DMS153 (cell line): ENCODE measurements at places on chromosomes 2 and 18.

GRCh38 chr2:234427081-234428061 lies 69.5 kb downstream of the ARL4C start:
- no peak for DNase-seq

DNA sequence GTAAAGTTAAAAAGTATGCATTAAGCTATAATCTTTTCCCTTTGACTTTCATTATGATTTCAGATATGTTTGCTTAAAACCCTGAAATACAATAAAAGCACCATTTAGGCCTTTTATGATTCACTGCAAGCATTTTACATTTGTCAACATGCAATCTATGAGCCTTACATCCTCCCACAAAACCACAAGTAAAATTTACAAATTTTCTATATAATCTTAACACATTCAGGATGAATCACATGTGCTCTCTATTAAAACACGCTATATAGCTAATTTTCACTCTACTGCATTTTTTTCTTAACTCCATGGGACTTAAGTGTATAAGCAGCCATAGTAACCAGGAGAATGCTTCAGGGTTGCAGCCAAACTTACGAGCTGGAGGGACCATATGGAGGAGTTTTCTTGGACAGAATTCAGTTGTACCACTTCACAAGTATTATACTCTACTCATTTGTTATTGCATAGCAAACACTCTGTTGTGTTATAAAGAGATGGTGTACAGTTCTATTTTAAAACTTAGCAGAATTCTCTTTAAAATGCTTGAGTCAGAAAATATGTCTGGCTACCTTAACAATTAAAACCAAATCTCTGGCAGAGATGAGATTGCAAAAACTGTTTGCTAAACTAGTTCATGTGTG lies 293.2 kb downstream of the ALK start:
- no peak for DNase-seq

DNA sequence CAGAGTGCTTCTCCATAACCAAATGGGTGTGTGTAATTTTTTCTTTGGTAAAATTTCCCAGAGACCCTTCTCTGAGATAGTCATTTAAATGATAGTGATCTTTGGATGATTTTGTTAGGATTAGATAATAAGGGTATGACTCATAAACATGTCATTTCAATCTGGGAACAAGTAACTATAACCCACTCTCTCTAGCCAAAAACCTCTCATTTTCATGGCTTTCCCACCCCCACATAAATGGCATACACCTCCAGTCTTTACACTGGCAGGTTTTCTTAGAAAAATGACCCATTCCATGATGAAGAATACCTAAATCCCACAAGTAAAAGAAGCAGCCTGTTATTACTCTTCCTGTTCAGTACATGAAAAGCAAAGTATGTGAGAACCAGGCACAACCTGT lies 572.0 kb upstream of the ZEB2 start:
- no peak for DNase-seq

DNA sequence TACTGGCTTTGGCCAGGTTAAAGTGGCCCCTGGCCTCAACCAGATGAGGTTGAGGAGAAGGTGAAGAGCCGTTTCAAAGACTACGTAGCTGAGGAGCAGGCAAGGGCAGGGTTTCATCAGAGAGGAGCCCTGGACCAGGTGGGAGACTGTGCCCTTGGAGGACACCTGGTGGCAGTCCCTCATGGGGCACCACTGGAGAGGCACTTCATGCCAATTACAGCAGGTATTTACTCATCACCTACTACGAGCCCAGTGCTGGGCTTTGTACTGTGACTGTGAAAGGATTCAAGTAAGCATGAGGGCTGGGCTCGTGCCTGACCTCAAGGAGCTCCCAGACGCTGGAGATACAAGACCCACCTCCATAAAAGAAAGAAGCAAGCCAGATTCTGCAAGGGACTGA lies 37.6 kb downstream of the SMAD7 start:
- DNase-seq, result no peak

GRCh38 chr18:27599202-27599829 lies 414.2 kb upstream of the CHST9 start:
- peak; percentile 37 for DNase-seq

DNA sequence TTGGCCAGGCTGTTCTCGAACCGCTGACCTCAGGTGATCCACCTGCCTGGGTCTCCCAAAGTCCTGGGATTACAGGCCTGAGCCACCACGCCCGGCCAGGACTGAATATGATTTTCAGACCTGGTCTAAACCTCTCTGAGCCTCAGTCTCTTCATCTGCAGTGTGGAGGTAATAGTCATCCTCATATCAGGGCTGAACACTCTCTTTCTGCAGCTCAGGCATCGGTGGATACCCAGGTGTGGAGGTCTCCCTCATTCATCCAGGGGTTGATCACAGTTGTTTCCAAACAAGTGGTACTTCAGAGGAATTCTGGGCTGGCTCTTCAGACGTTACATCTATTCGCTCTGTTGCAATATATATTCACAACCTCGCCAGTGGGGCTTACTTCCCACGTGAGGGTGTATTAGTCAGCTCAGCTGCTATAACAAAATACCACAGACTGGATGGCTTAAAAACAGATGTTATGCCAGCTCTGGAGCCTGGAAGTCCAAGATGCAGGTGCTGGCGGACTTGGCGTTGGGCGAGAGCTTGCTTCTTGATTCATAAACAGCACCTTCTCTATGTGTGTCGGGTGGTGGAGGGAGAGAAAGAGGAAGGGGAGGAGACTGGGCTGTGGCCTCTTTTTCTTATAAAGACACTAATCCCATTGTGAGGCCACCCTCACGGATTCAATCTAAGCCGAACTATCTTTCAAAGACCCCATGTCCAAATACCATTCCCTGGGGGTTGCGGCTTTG lies 2.9 kb upstream of the MBP start:
- no peak for DNase-seq

DNA sequence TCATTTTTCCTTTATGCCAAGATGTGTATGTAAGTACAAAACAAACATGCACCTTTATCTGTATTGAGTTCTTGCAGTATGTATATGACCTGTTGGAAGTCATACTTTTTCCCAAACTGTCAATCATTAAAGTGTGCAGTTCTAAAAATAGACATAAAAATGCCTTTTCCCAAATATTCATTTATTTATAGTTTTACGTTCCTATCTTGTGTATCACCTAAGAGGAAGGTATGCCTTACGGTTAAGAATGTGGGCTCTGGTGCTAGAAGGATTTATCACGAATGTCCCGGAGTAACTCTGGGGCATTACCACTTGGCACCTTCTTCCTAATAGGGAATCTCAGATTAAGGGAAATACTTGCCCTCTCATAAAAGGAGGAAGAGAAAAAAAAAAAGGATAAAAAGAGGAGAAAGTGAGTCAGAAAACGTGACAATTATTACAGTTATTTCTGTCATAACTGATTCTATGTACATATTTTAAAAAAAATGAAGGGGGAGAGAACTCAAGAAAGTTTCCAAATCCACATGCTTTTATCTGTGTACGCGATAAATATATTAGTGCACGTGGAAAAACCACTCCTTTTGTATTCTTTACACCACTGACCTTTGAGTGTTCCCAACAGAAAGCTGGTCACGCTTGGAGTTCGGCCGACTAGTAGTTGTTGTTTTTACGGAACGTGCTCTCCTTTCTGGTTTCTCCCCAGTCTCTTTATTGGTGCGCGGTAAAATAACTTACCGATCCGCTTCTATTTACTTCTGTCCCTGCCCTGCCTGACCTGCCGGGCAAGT lies 721 bp downstream of the MCEE start:
- no peak for DNase-seq

GRCh38 chr2:177531706-177532105 lies 139.1 kb downstream of the AGPS start:
- DNase-seq, result no peak

GRCh38 chr2:42116195-42117181 lies 52.7 kb upstream of the EML4 start:
- no peak for DNase-seq

GRCh38 chr2:101974663-101975062 lies 17.1 kb upstream of the IL1R2 start:
- no peak for DNase-seq

GRCh38 chr18:25229081-25229480 lies 122.9 kb downstream of the ZNF521 start:
- DNase-seq, result peak; percentile 41

GRCh38 chr2:128799284-128799552 lies 480.6 kb upstream of the HS6ST1 start:
- DNase-seq, result no peak

DNA sequence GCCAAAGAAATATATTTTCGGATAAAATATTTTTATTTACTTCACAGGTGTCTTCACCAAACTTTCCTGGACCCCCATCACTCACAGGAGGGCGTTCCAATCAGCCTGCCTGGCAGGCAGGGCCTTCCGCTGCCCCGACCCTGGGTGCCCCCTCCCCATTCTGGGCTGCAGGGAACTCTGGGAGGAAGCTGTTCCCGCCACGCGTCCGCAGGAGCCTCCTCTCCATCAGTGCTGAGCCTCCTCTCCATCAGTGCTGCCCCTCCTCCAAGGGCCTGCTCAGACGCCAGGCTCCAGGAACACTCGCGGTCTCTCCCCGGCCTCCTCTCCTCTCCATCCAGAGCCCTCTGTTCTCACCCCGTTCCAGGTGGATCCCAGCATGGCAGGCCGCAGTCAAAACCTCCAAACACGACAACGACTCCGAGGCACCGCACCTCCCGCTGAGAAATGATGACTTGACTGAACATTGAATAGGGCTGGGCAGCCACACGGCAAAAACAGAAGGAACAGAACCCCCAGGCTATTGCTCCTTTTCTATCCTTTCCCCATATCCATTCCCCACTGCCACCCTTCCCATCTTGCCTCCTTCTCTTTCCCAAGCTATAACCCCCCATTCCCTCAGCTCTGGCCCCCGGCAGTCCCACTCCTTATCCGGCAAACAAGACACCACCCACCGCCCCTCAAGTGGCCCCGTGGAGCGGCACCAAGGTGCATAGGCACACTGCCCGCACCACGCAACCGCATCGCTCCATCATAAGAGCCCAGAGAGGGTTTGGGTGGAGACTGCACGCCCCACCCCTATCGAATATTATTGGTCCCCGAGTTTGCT lies 268.6 kb upstream of the RAB6C start:
- no peak for DNase-seq

- peak; percentile 19 for DNase-seq
Observed at GRCh38 chr2:20326163-20326780, 24.4 kb downstream of the PUM2 start.

- peak; percentile 42 for DNase-seq
Observed at GRCh38 chr2:43178602-43179542, 47.5 kb downstream of the ZFP36L2 start.

DNA sequence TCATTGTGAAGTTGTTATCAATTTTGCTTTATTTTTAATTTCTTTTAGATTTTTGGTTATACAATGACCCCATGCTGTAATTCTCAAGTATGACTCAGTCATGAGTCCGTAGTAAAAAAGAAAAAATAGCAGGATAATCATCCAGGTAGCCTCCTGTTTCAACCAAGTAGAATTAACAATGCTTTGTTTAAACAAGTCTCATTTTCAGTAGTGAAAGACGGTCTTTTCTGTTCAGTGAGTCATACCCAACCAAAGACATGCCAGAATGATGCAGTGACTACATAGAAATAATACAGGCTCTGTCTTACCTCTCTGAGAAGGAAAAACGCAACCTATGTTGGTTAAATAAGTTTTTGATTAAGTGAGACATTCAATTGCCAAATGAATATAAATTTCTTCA lies 67.8 kb upstream of the DSC1 start:
- no peak for DNase-seq

- no peak for DNase-seq
Observed at GRCh38 chr2:169159686-169160085, 90.3 kb downstream of the DHRS9 start.

DNA sequence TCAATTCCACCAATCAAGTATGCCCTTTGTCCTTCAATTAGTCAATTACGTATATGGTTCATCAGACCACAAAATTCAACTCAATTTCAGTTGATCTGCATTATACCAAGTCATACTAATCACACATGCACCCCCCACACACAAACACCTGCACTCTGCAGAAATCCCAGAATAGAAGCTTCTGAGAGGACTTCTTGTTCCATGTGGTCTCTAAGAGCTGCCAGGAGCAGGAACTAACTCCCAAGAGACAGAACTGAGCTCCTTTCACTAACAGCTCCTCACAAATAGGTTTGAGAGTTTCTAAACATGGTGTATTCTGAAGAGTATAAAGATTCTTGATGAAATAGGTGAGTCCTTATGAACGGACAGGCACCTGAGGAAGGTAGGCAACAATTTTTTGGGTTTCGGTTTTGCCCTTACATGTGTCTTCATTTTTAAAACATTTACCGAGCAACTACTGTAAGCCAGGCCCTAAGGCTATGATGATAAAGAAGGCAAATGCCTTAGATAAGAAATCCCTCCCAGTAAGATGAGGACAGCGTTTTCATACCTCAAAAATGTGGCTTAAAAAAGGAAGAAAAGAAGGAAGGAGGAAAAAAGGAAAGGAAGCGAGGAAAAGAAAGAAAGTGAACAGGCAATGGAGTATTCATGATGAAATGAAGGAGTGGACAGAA lies 183.1 kb downstream of the PID1 start:
- no peak for DNase-seq

GRCh38 chr18:53946594-53946993 lies 277.9 kb downstream of the MBD2 start:
- no peak for DNase-seq

- no peak for DNase-seq
Observed at GRCh38 chr2:98013407-98014042, 17.8 kb upstream of the TMEM131 start.

DNA sequence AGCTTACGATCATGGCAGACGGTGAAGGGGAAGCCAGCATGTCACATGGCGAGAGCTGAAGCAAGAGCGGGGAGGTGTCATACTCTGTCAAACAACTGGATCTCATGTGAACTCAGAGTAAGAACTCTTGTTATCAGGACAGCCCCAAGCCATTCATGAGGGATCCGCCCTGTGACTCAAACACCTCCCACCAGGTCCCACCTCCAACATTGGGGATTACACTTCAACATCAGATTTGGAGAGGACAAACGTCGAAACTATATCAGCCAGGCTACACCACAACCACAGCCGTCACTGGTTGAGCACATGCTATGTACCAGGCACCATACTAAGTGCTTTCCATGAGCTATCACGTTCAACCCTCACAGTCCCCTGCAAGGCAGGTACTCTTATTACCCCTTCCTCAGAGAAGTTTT lies 293.8 kb downstream of the PRKCE start:
- no peak for DNase-seq

- no peak for DNase-seq
Observed at GRCh38 chr2:130806370-130806769, 30.3 kb upstream of the ARHGEF4 start.

- peak; percentile 45 for DNase-seq
Observed at GRCh38 chr2:102355526-102356380, at the start of gene IL18R1. Gene IL18R1, plus strand, starts transcription at chr2:102355796. Its CDS starts 6,865 bp downstream, at chr2:102362661.
